ENCODE measurements at places on chromosomes 6 and 20.

DNA sequence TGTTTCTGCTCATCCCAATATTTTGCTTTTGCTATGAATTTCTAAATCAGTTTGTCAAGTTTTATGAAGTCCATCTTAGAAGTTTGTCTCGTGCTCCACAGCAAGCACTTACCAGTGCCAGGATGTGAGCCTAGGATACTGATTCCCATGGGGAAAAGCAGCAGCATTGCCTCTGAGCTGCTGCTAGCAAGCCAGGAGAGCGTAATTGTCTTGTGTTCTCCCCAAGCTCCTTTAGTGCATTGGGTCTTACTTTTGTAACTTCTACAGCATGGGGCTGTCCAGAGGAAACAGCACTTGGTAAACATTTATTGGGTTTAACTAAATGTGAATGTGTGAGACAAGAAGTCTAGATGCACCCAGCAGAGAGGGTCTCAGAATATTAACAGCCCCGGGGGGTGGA, 76.1 kb downstream of the RNF182 start:
- no peak for DNase-seq

- no peak for DNase-seq
These were observed 76.7 kb downstream of the PSMB1 start for GRCh38 chr6:170476360-170476759.

GRCh38 chr6:156777577-156778453, 637 bp downstream of the ARID1B start:
- DNase-seq: peak; percentile 62

DNA sequence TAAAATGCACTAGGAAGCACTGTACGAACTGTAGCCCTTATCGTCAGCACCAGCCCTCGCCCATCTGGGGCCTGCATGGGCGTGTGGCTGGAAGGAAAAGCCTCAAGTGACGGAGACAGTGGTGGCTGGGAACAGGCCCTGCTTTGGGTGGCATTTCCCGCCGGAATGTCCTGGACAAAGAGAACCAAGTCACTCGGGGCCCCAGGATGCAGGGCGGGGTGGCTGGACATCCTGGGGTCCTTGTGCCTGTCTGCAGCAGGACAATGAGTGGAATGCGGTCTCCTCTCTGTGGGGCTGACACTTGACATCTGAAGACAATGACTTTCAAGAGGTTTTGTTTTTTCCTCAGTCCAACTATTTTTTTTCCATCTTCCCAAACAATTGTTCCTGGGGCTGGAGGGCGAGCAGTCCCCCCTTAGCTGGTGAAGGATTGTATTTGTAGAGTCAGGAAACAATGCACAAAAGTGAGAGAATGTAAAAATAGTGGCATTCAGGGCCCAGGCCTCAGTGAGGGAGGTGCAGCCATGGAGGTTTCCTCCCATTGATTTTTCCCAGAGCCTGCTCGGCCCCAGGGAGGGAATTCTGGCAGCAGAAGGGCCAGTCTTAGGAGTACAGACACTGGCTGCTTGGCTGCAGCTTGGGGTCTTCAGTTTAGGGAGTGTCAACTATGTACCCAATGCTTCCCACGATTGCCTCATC, 64.4 kb downstream of the PREX1 start:
- DNase-seq: no peak

DNA sequence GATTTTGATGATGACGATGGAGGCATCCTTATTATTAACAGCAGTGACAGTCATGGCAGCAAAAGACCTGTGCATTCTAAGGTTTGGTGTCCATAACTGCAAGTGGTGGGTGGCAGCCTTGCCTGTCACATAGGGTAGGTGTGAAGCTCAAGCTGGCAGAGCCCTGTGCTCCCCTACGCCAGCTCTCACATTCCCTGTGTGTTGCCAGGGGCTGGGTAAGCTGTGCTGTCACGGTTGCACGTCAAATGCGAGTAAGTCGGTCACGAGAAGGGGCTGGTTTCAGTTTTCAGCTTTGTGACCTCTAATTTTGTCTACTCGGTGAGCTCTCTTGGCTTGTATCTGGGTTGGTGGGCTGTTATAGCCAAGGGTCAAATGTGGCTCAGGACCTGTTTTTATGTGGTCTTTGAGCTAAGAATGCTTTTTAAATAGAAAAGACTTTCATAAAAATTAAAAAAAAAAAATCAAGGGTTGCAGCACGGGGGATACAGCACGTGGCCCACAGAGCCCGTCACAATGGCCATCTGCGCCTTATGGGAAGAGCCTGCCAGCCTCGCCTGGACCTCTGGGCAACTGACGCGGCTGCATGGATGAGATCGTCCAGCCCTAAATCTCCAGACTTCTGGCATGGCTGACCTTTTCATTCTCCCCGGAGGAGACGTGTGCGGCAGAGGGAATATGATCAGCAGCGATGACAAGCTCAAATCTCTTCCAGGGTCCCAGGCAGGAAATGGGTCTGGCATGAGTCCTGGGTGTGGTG, 148.5 kb downstream of the PHACTR3 start:
- no peak for DNase-seq

- DNase-seq: no peak
These were observed 144.5 kb downstream of the SYCP2 start for GRCh38 chr20:59788811-59789397.

DNA sequence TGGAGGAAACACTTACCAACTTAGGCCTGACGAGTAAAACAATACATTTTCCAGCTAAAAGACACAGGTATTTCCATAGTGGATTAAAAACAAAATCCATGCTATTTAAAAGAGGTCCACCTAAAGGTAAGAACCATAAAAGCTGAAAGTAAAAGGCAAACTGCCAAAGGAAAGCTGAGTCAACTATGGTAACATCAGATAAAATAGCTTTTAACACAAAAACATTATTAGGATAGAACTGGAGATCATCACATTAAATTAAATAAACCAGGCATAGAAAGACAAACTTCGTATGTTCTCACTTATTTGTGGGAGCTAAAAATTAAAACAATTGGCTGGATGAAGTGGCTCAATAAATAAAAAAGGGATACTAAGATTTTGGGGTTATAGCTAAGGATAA, 166.8 kb upstream of the SLC22A16 start:
- no peak for DNase-seq

- DNase-seq: no peak
These were observed 26.7 kb downstream of the FOXO3 start for GRCh38 chr6:108587258-108588059.

GRCh38 chr20:1920252-1920651, 25.0 kb downstream of the SIRPA start:
- DNase-seq: no peak

GRCh38 chr6:15621203-15622044, 41.4 kb downstream of the DTNBP1 start:
- peak; percentile 33 for DNase-seq

- no peak for DNase-seq
These were observed 483.2 kb upstream of the NRSN1 start for GRCh38 chr6:23642849-23643248.

DNA sequence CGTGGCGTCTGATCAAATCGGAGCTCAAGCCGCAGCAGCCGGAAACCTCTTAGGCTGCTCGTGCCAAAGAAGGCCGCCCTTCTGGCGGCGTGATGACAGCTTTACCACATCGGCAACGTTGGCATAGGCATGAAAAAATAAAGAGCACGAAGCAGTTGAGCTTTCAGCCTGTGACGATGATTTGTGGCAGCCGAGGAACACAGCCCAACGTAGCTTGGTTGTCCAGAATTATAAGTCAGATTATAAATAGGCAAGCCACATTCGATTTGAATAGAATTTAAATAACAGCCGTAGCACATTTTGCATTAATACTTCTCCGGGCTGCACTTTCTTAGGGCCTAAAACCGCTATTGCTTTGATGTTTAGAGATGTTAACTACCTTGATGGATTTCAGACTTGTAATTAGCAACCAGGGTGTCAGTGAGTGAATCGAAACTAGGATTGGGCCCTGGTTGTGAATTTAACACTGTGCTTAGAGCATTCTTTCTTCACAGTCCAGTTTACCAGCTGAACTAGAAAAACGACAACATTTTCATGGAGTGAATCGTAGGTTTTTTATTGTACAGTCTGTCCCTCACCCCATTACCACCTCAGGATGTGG, 864 bp upstream of the BCLAF1 start:
- peak; percentile 72 for DNase-seq

DNA sequence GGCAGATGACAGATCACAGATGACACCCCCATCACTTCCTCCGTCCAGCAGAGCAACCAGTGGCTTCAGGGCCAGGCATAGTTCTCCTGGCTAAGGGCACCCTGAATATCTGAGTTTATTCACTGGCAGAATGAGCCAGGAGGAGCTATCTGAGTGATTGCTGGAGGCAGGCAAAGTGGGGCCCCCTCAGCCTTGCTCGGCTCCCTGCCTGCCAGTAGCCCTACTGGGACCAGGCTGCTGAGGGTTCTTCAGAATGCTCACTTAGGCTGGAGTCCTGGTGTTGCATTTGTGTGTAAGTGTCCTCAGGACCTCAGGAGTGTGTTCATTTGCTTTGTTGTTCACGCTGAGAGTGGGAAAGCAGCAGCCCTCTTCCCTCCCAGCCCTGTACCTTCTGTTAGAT, 31.2 kb downstream of the CHMP4B start:
- no peak for DNase-seq

- no peak for DNase-seq
These were observed 133.6 kb downstream of the SH3BGRL2 start for GRCh38 chr6:79764747-79765146.

DNA sequence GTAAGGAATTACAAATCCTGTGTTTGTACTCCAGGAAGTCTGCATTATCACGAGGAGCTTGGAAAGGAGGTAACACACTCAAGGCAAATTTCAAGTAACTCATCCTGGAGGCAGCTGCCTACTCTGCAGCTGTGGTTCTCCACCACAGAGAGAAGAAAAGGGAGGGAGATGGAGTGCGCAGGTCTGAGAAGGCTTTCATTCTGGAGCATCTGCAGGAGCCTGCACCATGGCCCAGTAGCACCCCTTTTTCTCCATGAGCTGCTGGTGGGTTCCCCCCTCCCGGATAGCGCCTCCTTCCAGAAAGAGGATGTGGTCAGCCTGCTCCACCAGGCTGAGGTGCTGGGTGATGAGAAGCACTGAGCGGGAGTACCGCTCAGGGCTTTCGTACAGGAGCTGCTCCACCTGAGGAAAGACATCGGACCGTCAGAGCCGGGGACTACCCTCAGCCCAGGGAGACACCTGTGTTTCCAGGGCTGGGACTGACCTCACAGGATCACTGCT, 1.6 kb upstream of the PSMB8 start:
- DNase-seq: peak; percentile 61

- DNase-seq: peak; percentile 10
These were observed 1.1 kb upstream of the SAMD5 start for GRCh38 chr6:147507162-147508041.

- DNase-seq: no peak
These were observed 28.7 kb downstream of the IGF2R start for GRCh38 chr6:159997498-159998101.

DNA sequence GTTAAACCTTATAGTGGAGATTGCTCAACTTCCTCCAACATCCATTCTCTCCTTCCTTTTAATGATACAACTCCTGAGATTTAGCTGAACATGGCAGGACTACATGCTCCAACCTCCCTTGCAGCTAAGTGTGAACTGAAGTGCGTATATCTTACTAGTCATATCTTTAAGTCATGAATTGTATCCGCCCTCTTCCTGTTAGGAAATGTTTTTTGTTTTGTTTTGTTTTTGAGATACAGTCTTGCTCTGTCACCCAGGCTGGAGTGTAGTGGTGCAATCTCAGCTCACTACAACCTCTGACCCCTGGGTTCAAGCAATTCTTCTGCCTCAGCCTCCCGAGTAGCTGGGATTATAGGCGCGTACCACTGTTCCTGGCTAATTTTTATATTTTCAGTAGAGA, 8.8 kb upstream of the OSTM1 start:
- no peak for DNase-seq

DNA sequence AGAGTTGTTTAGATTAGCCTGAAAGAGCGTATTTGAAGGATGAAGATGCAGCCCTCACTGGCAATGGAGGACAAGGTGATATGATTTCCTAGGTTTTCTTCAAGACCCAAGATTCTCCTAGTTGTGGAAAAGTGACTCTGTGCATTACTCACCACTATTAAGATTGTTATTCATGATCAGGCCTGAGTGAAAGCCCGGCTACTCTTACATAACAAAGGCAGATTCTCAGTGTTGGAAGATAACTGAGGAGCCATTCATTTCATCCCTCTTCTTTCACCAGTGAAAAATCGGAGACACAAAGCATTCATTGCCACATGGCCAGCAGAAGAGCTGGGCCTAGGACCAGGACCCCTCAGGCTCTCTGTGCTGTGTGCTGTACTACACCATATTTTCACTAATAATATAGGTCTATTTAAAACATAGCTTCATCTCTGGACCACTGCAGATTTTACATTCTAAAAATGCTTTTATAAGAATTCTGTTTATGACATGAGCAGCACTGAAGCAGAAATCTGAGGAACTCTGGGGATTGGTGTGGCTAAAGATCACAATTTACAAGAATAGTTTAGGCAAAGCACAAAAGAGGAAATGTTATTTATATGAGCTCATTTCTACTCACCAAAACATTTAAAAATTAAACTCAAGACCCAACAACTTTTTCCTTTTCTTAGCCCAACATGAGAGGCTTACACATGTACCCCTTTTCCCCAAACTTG, 181.9 kb upstream of the CCN2 start:
- no peak for DNase-seq

- no peak for DNase-seq
These were observed 261.9 kb upstream of the ECI2 start for GRCh38 chr6:4397307-4397706.
